Pulmonary artery endothelial cell (primary cell): ENCODE measurements at places on chromosomes 11 and 22.

GRCh38 chr11:61173456-61173855, 12.2 kb upstream of the VPS37C start:
- no peak for DNase-seq

GRCh38 chr22:19892257-19892879, 37.7 kb upstream of the GNB1L start:
- no peak for DNase-seq

GRCh38 chr22:27993774-27994350, 74.8 kb upstream of the PITPNB start:
- DNase-seq: no peak

- peak; percentile 75 for DNase-seq
These were observed 34.4 kb upstream of the SMTN start for GRCh38 chr22:31046539-31047226.

- DNase-seq: no peak
These were observed 110.3 kb upstream of the CLPB start for GRCh38 chr11:72544589-72544988.

DNA sequence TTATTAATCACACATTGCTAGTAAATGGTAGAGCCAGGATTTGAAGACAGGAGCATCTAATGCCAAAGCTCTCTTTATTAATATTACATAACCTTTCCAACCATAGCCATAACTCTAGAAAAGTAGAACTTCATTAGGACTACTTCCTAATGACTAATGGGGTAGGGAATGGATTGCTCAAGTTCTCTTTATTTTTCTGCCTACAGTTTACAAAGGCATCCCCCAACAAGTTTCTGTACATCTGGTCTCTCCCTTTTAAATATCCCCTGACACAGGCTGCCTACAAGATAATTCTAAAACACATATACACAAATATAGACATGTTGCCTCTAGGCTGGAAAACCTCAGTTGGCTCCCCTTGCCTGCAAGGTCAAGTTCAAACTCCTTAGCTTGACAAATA, 534.9 kb downstream of the SOX6 start:
- no peak for DNase-seq

GRCh38 chr11:118485273-118485672, 42.0 kb upstream of the TTC36 start:
- DNase-seq: no peak

- no peak for DNase-seq
These were observed 3.4 kb downstream of the PAK1 start for GRCh38 chr11:77470504-77470903.

- peak; percentile 81 for DNase-seq
These were observed 35.9 kb downstream of the RPL3 start for GRCh38 chr22:39283322-39284141.
